ENCODE measurements at places on chromosomes 13 and 19.

DNA sequence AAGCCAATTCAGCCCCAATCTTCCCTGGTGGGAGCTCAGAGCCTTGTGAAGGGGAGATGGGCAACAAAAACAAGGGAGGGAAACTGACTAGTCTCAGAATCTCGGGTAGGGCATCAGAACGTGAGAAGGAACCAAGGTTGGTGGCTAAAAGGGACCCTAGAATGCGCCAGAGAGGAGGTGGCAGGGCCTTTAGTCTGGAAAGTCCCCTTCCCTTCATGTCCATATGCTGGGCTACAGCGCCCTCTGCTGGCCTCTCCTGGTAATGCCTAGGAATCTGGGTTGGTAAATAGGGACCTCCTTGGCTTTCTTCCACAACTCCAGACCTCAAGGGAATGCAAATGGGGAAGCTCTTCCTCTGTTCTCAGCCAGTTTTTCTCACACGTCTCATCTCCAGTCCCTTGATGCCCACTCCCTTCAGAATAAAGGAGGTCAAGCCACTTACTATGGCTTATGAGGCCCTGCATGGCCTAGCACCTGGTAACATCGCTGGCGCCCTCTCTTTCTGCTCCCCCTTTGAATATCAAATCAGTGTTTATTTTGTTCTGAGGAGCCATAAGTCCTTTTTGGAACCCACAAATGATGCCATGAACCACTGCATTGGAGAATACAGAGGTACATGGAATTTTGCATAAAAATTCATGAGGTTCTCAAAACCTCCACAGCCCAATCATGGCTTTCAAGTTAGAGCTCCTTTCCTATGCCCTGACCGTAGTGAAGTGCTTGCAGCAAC is 1.4 kb upstream of the CCDC97 start:
- DNase-seq: peak; percentile 94

DNA sequence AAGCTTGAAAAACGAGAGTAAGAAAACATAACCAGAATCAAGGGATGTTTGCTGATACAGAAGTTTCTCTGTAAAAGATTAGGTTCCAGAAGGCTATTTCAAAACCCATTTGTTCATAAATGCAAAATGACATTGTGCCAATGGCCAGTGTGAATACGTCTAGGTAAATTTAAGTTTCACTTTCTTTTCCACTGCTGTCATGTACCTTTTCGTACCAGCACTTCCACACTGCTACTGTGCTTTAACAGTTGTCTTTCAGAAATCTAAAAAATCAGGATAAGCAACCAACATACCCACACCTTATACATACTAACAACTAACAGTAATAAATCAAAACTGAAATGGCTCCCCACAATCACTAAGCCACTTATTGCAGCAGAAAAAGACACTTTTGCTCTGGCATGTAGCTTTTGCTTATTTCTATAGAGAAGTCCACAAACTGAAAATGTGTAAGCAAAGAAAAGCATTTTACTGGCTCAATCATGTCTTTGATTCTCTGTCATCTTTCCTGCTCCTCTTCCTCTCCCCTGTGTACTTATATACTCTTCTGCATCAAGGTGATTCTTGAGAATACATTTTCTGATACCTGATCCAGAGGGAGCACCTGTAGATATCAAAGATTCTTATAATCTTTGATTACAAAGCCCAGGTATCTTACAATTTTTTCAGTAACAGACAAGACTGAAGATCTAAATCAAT is 34.3 kb downstream of the ELF1 start:
- peak; percentile 72 for DNase-seq

GRCh38 chr19:35357867-35358573 is at the start of gene FFAR3:
FFAR3 (plus strand) TSS chr19:35358460; CDS start chr19:35358891, 431 bp downstream.
- peak; percentile 17 for DNase-seq

DNA sequence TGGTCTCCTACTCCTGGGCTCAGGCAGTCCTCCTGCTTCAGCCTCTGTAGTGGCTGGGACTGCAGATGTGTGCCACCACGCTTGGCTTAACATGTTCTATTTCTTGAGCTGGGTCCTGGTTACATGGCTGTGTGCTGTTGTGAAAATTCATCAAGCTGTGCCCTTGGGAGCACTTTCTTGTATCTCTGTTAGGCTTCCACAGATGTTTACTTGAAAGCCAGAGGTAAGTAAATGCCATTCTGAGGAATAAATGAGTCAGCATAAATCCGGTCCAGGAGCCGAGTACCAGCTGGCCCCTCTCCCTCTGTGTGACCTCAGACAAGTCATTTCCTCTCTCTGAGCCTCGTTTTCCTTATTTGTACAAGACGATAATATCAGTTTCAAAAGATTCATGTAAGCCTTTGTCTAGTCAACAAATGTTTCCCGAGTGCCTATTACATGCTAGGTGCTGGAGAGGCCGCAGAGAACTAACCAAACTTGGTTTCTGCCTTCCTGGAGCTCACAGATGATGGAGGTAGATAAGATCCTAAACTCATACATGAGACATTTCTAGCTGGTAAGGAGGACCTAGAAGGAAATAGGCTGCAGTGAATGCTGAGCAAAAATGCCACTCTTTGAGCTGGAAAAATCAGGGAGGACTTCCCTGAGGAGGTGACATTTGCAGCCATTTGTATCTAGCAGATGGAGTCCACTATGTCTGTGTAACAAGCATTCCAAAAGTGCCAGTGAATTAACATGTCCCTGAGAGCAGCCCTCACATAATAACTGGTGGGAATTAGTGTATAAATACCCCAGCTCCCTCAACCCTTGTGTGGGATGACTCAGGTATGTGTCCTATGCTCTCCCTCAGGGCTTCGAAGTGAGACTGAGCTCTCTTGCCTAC is 2.7 kb upstream of the RASAL3 start:
- DNase-seq: peak; percentile 79

- DNase-seq: peak; percentile 37
Observed at GRCh38 chr13:75803164-75803611, 167.1 kb downstream of the LMO7 start.

DNA sequence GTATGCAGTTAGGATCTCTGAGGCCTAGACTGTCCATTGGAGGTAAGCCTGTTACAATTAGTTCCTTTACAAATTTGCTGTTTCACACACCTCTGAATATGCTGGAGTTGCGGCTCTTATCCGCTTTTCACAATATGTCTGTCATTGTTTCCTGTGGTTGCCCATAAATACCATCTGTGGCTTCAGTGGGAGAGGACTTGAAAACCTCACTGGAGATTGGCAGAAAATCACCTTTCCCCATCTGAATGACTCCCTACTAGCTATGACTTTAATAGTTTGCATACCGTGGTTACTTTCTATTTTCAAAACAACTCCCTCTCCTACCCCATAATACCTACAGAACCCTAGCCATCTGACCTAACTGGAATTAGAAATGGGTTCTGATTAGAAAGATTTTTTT is 454.3 kb downstream of the PCDH17 start:
- no peak for DNase-seq

- DNase-seq: no peak
Observed at GRCh38 chr19:39740395-39740794, 2.6 kb upstream of the CLC start.

- DNase-seq: peak; percentile 76
Observed at GRCh38 chr19:1408300-1409203, 1.2 kb downstream of the DAZAP1 start.

DNA sequence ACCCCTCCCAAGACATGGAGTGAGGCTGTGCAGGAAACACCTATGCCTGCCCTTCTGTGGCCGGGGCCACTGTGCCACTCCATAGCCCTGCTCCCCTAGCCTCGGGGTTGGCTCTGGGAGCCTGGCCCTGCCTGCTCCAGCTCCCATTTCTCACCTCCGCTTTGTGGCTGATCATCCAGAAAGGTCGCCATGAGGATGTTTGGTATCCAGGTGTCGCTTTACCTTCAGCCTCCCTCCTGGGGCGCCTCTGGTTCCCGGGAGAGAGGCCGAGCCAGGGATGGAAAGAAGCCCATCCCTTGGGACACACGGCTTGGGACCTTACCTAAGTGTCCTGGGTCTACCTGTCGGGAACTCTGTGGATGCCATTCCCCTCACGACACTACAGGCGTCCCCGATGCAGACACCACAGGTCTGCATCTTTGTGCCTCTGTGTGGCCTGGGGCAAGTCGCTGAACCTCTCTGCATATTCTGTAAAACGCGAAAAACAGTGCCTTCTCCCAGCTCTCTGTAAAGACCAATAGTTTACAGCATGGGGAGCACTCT is 3.4 kb upstream of the MCF2L start:
- no peak for DNase-seq

GRCh38 chr19:58572818-58573657 is at the start of gene MZF1:
MZF1 (minus strand) TSS chr19:58573335; CDS start chr19:58571389, 1,946 bp downstream.
- peak; percentile 100 for DNase-seq

- no peak for DNase-seq
Observed at GRCh38 chr13:109547942-109548341, 238.4 kb downstream of the IRS2 start.
